ENCODE measurements at places on chromosomes 7 and 10.

- no peak for DNase-seq
Observed at GRCh38 chr7:92799446-92800211, 36.7 kb downstream of the CDK6 start.

DNA sequence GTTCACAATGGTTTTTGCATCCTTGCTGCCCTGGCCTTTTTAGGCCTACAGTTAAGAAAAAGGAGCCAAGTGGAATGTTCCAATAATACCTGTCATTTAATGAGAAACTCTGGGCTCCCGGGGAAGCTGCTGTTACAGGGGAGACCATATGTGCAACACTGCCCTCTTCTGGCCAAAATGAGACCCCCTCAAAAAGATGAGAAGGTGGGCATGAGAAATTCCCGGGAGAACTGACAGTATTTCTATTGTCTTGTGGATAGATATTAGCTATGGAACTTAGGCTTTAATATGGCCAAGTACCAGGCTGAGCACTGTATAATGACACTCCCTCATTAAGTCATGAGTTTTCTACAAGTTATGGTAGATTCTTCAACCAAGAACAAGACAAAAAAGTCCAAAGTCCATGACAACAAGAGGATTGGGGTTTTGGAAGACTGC lies 99.4 kb downstream of the CCDC3 start:
- DNase-seq: peak; percentile 29

DNA sequence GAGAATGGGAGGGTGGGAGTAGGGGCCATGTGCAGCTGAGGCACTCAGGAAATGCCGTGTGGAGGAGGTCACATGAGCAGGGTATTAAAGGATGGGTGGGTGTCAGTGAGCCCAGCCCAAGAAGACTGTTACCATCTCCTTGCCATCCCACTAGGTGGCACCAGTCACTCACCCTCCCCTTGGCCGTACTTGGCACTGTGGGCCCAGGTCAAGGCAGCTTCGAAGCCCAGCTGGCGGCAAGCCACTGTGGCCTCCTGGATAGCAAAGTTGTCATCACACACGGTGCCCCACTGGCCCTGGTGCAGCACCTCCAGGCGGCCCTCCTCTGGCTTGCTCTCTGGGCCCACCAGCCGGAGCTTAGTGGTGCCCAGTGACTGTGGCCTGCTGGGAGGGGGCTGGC lies 5.4 kb downstream of the LOXL4 start:
- DNase-seq: no peak

DNA sequence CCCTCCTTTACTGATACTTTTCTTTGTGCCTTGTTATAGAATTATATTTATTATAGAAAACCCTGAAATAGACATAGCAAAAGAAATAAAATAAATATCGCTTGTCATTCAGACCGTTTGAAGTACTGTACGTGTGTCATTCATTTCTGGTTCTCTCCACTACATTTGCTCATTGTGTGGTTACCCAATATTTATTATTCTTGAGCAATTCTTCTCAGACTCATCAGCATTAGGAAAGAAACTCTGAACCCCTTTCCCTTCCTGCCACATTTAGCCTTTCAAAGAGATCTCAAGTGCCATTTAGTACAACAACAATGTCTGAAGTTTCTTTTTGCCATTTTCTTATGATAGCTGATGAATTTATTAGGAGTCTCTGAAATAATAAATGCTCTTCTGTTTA lies 154.1 kb downstream of the KIAA1217 start:
- no peak for DNase-seq

GRCh38 chr10:103592186-103593021 lies 98.9 kb downstream of the NEURL1 start:
- peak; percentile 0 for DNase-seq

GRCh38 chr7:152760854-152761748 lies 1.5 kb downstream of the ACTR3B start:
- no peak for DNase-seq

- no peak for DNase-seq
Observed at GRCh38 chr7:75849573-75849972, 29.3 kb upstream of the RHBDD2 start.

- no peak for DNase-seq
Observed at GRCh38 chr7:158097106-158097452, 490.5 kb downstream of the PTPRN2 start.

DNA sequence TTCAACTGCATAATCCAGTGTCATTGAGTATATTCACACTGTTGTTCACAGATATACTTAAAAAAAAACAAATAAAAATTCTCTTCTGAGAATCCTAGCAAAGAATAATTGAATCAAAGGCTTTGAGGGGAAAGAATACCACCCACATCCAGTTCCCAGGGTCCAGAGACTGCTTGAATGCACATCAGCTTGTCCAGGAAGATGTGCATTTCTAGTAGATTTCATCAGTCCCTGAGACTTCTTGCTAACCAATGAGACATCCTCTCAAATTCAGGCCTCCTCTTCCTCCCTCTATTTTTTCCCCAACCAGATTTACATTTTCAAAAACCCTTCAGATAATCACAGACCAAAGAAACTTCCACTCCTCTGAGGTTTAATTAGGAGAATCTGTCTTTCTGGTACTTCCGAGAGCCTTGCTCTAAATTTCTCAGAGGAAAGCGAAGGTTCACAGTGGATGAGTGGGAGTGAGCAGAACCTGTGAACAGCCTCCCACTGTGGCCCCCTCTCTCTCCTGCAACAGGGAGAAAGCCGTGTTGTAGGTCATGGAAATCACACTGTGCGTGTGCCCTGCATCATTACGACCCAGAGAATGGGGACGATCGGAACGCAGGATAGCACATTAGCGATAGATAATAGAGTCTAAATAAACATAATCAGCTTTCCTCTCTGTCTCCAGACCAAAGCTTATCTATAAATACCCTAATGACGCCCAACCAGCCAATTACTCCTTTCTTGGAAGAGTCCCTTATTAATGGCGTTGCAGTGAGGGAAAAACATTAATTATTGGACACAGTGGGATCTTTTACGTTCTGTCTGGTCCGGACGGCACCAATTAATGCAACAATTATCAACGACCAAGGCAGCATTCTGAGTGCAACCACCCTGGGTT lies 212.5 kb downstream of the EMX2 start:
- DNase-seq: no peak

DNA sequence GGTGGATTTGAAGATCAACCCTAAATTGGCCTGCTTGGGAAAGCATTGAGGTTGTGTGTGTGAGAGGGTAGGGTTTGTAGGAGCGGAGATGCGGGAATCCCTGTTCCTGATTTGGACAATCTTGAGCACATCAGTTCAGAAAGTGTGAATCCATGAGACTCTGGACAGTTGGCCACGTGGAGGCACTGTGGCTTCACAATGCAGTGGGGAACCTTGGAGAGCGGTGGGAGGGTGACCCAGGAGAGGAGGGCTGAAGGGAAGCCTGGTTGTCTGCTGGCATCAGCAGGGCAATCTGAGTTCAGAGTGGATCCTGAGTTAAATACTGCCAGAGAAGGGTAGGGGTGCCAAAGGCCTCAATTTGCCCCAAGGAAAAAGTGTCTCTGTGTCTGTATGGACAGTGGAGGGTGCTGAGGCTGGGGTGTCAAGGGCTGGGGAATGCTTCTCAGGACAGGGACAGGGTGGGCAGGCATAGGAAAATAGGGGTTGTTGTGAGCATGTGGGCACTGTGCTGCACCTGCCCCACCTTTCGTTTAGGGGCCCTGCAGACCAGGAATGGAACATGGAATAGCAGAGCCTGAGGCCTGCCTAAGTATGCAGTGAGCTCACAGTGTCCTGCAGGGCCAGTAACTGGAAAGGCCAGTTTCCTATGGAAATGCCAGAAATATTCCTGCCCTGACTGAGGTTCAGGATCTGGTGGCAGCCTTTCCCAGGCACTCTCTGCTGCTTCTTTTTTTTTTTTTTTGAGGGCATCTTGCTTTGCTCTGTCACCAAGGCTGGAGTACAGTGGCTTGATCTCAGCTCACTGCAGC lies 162.9 kb upstream of the PRSS58 start:
- DNase-seq: no peak

GRCh38 chr7:20358762-20359282 lies 28.1 kb downstream of the ITGB8 start:
- DNase-seq: no peak

GRCh38 chr7:82633592-82633991 lies 190.0 kb upstream of the CACNA2D1 start:
- peak; percentile 55 for DNase-seq

DNA sequence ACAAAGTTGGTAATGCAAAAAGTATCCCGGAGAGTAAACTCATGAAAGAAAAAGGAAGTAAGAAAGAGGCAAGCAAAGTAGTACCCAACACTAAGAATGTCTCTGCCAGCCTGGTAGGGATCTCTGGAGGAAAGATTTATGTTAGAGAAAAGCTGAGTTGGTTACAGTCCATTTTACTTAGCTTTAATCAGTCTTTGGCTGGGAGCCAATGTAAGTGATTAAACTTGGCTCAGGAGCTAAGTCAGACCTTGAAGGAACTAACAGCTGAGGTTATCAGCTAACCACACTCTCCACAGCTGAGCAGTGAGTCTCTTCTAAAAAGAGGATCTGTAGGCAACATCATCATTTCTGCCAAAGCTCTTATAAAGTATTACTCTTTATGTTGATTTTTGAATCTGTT lies 148.0 kb downstream of the ANKRD7 start:
- peak; percentile 48 for DNase-seq

DNA sequence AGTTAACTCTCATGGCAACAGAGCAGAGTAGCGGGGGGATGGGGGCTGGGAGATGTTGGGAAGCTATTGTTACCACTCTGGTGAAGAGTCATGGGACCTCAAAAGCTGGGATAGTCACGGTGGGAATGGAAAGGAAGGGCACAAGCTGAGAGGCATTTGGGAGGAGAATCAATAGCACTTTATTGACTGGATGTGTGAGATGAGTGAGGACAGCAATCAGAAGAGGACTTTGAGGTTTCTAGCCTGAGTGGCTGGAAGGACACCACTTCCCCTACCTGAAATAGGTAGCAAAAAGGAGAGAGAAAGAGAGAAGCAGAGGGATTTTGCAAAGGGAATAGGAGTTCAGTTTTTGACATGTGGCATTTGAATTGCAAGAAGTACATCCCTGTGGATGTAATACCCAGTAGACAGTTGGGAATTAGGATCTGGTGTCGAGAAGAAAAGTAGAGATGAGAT lies 27.2 kb downstream of the SCD start:
- DNase-seq: no peak

DNA sequence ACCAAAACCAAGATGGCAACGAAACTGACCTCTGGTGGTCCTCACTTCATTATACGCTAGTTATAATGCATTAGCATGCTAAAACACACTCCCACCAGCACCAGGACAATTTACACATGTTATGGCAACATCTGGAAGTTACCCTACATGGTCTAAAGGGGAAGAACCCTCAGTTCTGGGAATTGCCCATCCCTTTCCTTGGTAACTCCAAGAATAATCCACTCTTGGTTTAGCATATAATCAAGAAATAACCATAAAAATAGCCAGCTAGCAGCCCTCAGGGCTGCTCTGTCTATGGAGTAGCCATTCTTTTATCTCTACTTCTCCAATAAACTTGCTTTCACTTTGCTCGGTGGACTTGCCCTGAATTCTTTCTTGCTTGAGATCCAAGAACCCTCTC lies 191.1 kb downstream of the DOCK4 start:
- no peak for DNase-seq

GRCh38 chr7:119572132-119572531 lies 700.8 kb upstream of the KCND2 start:
- no peak for DNase-seq

- DNase-seq: no peak
Observed at GRCh38 chr10:133334503-133335245, 2.0 kb downstream of the CALY start.

DNA sequence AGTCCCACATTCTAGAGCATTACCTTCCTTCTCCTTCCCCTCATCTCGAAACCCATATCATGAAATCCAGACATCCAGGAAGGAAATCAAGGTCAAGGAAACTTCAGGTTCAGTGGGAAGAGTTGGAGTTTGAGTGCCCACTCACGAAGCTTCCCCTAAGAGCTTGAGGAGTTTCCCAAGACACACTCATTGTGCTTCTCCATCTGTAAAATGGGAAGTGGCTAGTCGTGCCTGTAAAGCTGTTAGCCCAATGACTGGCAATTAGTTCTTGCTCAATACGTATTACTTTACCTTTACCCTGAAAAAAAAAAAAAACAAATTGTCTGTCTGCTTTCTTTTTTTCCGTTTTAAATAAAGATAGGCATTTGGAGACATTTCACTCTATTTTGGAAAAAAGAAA lies 42.3 kb downstream of the GPAM start:
- DNase-seq: no peak

DNA sequence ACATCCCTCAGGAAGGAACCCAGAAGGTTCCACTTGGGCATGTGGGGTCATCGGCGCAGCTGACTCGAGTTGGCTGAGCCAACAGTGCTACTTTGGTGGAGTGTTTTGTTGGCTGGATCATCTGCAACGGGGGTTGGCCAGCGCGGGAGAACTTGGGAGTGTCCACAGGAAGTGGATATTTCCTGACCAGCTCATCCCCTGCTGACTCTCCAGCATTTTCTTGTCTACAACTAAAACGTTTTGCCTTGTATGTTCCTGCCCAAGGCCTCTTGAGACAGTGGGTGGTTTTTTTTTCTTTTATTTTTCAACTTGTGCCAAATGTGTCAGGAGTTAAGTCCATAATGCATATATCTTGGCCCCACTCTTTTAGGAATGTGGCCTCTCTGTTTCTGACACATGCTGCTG lies 208.6 kb downstream of the ZNF365 start:
- no peak for DNase-seq

DNA sequence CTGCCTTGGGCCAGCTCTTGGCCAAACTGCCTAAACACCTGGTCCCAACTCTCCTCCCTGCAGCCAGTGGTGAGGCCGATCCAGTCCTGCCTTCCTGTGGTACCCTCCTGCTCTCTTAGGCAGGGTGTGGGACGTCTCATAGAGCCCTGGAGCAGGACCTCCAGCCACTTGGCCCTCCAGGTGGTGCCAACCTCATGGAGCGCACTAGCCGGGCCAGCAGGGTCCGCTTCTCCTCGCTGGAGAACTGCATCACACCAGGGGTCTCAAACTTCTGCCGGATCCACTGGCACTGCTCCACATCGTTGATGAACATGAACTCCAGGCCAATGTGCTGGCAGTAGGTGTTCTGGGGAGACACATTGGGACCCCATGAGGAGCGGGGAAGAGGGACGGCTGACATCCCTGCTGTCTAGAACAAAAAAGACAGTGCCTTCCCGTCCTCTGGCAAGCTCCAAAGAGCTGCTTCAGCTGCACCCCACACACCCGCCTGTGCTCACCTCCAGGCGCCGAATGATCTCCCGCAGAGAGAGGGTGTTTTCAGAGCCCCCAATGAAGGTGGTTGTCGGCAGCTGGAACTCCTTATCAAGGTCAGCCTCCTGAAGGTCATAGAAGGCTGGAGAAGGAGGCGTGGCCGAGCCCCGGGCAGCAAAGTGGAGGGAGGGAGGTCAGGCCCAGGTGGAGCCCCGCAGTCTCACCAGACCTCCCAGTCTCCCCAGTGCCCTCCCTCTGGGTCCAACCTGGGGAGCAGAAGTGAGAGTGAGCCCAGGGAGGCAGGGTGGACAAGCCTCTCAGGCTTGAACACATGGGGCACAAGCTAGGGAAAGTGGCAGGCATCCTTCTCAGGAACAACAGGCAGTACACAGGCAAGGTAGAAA lies 10.2 kb downstream of the OGDHL start:
- no peak for DNase-seq

Data from NCI-H1105 treated with DMSO at 0.1 percent for 48 hours (cell line).